ENCODE measurements at places on chromosomes 7 and 10.

- DNase-seq: no peak
These were observed 40.3 kb upstream of the LRRC17 start for GRCh38 chr7:102872460-102872859.

DNA sequence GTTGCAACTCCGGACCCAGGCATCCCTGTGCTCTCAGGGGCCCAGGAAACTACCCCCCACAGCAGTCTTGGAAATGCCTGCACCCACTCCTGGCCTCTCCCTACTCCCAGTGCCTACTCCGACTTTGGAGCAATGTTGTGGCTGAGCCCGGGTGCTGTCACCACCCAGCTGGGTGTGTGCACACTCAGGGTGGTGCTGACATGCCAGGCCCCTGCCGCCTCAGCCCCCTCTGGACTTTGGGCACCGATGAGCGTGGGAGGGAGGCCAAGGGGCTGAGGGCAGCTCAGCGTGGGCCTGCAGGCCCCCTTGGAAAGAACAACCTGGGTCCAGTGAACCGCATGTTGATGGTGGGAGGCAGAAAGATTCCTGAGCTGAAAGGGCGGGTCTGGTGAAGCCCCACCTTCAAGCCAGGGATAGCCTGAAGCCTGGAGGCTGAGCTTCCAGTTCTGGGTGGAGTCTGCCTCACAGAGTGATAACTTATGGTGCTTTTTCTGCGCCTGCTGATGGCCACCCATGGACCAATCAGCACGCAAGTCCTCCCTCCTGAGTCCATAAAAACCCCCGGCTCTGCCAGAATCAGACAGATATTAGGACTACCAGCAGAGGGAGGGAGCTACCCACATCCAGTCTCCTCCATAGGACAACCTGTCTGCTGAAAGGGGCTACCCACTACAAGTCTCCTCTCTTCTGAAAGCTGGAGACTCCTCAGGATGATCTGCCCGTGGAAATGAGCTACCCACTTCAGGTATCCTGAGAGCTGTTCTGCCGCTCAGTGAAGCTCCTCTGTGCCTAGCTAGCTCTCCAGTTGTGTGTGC is 380.4 kb upstream of the SORCS1 start:
- peak; percentile 49 for DNase-seq

DNA sequence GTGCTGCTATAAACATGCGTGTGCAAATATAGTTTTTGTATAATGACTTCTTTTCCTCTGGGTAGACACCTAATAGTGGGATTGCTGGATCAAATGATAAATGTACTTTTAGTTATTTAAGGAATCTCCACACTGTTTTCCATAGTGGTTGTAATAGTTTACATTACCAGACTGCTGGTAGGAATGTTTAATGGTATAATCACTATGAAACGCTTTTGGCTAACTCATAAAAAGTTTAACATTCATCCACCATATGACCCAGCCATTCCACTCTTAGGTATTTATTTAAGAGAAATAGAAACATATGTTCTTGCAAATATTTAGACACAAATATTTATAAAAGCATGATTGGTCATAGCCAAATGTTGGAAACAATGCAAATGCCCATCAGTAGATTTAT is 32.1 kb upstream of the TFEC start:
- no peak for DNase-seq

- DNase-seq: peak; percentile 24
These were observed 70.0 kb upstream of the ZMIZ2 start for GRCh38 chr7:44678471-44679179.

GRCh38 chr7:15851201-15851600 is 164.7 kb upstream of the MEOX2 start:
- no peak for DNase-seq

GRCh38 chr7:96347471-96347870 is 25.6 kb upstream of the SLC25A13 start:
- DNase-seq: no peak

DNA sequence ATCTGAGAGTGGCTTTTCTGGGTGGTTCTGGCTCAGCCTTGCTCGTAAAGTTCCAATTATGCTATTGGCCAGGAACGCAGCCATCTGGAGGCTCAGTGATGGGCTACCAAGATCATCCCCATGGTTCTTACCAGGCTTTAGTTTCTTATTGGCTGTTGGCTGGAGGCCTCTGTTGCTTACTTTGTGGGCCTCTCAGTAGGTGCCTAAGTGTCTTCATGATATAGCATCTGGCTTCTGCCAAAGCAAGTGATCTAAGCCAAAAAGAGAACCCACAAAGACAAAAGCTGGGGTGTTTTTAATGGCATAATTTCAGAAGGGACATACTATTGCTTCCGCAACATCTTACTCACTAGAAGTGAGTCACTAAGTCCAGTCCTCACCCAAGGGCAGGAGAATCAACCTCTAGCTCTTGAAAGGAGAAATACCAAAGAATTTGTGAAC is 132.0 kb upstream of the MDFIC start:
- DNase-seq: no peak

Data from left lung (tissue), 14 donors.